Right lung (tissue), 10 donors: ENCODE measurements at places on chromosomes 11 and 22. TPM values are rescaled to one million over a fixed set of nuclear protein-coding genes. Genes with fewer than 3 reads are reported as not detected.

GRCh38 chr22:48742556-48743343 is 1084.9 kb downstream of the BRD1 start:
- no peak for DNase-seq

DNA sequence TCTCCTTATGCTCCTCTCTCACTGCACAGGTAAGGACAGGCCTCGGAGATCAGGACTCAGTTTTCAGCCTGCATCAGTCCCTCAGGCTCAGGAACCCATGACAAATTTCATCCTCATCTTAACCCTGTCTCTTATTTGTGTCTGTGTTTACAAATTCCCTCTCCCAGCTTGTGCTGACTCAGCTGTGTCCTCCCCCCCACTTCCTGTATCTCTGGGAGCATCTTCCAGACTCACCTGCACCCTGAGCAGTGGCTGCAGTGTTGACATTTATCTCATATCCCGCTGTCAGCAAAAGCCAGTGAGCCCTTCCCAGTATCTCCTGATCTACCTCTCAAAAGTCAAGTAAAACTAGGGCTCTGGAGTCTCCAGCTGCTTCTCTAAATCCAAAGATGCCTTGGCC is 65.6 kb upstream of the VPREB1 start:
- no peak for DNase-seq

GRCh38 chr11:44862558-44863101 is 88.1 kb downstream of the TP53I11 start:
- DNase-seq, result no peak

GRCh38 chr11:76071090-76071489 is 135.2 kb downstream of the WNT11 start:
- no peak for DNase-seq

- no peak for DNase-seq
These were observed 22.7 kb upstream of the YPEL1 start for GRCh38 chr22:21758091-21758864.

GRCh38 chr11:105577641-105578040 is 32.2 kb upstream of the GRIA4 start:
- DNase-seq, result peak; percentile 63

- no peak for DNase-seq
These were observed 363.6 kb downstream of the BRD1 start for GRCh38 chr22:49464037-49464436.

Gene SCGB1A1
- polyA plus RNA-seq, result 3.8 TPM

Gene CHADL
- 3.8 TPM for polyA plus RNA-seq

Gene DEUP1
- 2.9 TPM for polyA plus RNA-seq

Gene DAGLA
- polyA plus RNA-seq, result 2.8 TPM
